AML-193 (cell line): ENCODE measurements at places on chromosomes 3 and 15.

GRCh38 chr3:148863814-148864213 is 1.3 kb upstream of the CPA3 start:
- DNase-seq: no peak

DNA sequence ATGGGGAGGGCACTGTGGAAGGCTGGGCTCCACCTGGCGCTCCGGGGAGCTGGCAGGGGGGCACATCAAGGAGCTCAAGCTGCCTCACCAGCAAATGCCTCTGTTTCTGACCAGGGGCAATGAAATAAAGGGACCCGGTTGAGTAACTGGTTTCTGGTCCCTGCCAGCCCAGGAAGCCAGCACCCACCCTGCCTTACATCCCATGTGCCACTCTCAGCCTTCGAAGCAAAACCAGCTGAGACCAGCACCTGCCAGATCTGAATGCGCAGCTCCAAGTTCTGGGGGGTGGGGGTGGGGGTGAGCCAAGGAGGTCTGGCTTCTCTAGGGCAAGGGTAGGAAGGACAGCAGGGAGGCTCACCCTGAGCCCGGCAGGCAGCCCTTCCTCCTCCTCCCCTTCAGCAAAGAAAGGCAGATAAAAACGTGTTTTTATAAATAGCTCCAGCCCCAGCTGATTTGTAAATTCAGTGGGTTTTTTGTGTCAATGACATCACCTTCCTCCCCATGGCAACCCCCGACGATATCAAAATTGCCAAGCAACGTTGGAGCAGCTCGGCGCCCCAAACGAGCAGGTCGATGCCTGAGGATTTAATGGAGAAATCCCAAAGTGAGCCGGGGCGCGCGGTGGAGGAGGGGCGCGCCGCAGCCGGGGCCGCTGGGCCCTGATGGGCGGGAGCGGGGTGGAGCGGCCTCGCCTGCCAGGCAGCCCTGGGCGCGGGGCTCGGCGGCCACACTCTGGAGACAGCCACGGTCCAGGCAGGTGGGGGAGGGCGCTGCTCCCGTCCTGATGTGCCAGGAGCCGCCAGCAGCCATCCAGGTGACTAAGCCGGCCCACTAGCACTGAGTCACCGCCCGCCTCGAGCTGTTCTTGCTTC is at the start of gene PAK6:
Gene PAK6 (plus strand): TSS at position 532 of the 872 bp plus-strand sequence. CDS start 25,723 bp downstream, outside the sequence.
- no peak for DNase-seq

- DNase-seq: no peak
Observed at GRCh38 chr3:37041546-37042195, 48.4 kb downstream of the MLH1 start.

DNA sequence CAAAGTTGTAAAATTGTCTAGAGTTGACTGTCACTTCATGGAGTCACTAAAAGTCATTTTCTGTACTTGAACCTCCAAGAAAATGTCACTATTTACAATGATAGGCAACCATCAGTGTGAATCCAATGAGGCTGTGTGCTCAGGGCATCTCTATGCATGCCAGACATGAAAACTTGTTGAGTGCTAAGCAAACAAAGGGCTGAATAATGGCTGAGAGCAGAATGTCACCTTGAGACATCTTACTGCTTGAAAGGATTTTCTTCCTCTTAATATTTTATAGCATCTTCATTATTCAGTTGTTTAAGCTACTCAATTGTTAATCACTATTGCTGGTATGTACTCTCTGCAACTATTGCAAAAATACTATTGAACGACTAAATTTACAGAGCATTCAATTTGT is 184.7 kb downstream of the PLCH1 start:
- DNase-seq: no peak

GRCh38 chr3:64668582-64669510 is 19.0 kb downstream of the ADAMTS9 start:
- no peak for DNase-seq

- DNase-seq: no peak
Observed at GRCh38 chr3:14804835-14805780, 13.7 kb upstream of the FGD5 start.
